ENCODE measurements at places on chromosomes 5 and 9.
A peak's percentile ranks its signal among the peaks of the same experiment; 100 is the strongest.

DNA sequence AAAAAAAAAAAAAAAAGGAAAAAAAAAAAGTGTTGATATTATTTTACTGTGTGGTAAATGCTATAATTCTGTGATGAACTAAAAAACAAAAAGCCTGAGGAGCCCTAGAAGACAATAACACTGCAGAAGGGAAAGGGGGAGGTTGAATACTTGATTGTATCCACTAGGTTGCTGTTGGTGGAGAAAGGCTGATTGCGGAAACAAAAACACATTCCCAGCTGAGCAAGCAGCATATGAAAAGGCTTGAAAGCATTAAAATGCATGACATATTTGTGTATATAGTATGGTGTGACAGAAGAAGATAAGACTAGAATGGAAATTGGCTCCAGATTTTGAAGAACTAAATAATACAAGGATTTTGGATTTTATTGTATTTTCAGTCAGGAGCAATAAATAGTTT is 8.9 kb downstream of the RABGAP1 start:
- no peak for DNase-seq

- DNase-seq: no peak
These were observed 18.0 kb downstream of the GFI1B start for GRCh38 chr9:132996526-132996925.

DNA sequence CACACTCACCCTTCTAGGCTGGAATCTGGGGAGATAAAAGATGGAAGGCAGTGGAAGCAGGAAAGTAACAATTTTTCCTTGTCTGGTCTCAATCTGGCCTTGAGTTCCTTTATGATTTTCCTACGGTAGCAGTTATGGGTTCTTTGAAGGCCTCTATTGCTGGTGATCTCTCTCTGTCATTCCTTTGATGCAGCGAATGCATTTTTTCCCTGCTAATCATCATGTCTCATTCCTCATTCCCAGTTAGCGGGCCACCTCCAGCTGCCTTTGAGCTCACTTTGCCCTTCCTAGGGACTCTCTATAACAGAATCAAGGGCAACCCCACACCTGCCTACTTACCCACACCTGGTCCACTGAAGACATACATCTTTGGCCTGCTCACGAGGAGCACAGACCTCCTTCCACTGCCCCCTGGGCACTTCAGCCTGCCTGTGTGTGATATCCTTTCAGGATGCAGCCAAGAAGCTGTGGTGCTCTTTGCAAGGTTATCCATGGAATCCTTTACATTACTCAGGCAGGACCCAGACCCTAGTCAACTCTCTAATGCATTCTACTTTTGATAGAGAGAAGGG is 191.7 kb downstream of the DRD1 start:
- no peak for DNase-seq

- no peak for DNase-seq
These were observed 31.7 kb upstream of the NR3C1 start for GRCh38 chr5:143435210-143435657.

DNA sequence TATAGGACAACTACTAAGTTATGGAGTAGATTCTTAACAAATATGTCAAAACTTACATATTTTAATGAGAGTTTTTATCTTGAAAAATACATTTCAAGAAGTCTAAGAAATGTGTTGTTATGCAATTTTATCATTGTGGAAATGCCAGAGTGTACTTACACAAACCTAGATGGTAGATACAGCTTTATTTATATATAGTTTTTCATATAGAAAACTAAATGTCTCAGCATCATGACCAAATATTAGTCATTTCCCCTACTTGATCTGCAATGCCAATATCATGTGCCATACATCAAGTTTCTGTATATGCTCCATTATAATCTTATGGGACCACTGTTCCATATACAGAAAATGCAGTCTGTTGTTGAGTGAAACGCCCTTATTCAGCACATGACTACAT is 28.7 kb downstream of the CAST start:
- DNase-seq: no peak

DNA sequence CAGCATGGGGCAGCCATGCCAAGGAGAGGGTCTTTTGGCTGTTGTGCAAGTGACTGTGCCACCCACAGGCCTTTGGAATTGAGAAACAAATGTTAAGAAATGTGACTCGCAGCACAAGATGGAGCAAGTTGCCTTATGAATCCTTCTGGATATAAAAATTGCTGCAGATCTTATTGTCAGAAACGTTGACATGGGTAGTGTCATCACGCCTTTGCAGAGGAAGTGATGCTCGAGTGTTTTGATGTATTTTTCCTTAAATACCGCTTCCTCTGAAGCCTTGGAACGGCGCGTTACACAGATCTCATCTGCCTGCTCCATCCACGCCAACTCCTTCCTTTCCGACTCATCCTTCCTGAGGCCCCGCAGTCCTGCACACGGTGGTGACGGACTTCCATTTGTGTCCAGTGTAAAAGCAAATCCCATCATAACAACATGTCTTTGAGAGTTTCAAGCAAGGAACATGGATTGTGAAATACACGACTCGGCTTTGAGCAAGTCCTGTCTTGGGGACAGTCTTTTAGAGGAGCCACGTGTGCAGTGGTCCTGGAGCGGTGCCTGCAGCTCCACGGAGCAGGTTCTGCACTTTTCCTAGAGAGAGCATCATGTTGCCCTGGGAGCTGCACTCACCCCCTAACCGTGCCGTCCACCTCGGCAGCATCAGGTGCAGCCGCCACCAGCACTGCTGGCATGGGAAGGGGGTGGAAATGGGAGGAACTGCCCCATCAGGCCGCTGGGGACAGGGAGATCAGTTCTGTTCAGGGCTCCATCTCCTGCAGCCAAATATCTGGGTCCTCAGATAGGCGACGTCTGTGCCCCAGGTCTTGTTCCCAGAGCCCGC is 15.1 kb downstream of the ROPN1L start:
- no peak for DNase-seq

GRCh38 chr5:141512390-141512910 is 23.6 kb downstream of the PCDHGC5 start:
- DNase-seq: no peak

GRCh38 chr9:132672413-132672690 is 2.1 kb downstream of the GTF3C4 start:
- DNase-seq: no peak

- peak; percentile 96 for DNase-seq
These were observed 65.5 kb upstream of the HSPB3 start for GRCh38 chr5:54390015-54390414.

DNA sequence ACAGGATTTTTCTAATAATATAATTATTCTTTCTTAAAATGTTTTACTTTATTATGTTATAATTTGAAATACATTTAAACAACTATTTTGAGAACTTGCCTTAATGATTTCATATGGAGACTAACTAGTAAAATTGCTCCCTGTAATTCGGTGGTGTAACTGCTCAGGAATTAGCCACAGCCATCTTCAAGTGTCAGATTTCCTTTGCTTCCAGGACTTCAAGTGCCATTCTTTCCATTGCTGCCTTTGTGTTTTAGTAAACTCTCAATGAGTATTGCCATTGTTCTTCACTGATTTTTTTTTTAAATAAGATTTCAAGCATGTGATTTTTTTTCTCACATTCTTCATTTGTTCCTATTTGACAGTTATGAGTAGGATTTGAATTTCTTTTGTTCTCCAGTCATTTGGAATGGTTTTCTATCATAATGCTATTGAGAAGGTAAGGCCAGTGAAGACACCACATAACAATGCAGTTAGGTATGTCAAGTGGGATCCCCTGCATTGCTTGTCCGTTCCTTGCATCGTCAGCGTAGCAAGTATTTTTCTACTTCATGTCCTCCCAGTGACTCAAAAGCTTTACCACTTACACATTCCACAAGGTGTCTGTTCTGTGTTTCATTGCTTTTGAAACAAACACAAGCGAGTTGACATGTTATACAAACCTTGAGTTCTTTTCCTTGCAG is 83.7 kb downstream of the LNPEP start:
- DNase-seq: no peak

- DNase-seq: no peak
These were observed 73.8 kb downstream of the MRPL36 start for GRCh38 chr5:1725641-1726468.

DNA sequence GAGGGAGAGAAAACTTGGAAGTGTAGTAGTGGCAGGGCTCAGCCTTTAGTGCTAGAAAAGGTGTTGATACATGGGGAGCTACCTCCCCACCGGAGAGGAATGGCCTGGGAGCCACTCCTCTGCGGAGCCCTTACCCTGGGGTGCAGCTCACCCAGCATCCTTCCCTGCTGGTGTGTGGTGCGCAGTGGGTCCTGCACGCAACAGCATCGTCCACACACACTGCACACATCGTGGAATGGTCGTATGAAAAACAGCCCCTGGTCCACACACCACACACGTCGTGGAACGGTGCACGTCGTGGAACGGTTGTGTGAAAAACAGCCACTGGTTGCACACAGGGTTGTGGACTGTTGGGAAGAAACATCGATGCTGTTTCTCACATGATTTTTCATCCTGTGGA is 16.1 kb upstream of the AHRR start:
- no peak for DNase-seq

GRCh38 chr5:133520062-133520461 is 92.3 kb downstream of the FSTL4 start:
- no peak for DNase-seq

GRCh38 chr9:136505406-136506403 is 22.9 kb upstream of the SEC16A start:
- no peak for DNase-seq

DNA sequence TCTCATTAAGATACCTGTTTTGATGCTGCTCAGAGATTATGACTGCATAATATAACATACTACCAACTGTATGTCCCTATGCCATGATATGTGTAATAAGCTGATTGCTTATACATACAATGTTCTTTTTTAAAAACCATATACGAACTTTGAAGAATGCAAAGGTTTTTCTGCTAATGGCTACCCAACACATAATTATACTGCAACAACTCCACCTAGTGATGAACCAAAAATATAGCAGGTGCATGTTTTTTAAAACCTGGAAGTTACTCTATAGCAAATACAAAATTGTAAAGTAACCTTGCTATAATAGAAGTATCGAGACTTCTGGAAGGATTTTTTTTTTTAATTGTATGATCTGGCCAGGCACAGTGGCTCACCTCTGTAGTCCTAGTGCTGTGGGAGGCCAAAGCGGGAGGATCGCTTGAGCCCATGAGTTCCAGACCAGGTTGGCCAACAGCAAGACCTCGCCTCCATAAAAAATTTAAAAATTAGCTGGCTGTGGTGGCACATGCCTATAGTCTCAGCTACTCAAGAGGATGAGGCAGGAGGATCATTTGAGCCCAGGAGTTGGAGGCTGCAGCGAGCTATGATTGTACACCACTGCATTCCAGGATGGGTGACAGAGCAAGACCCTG is 49.1 kb downstream of the HOMER1 start:
- DNase-seq: no peak

DNA sequence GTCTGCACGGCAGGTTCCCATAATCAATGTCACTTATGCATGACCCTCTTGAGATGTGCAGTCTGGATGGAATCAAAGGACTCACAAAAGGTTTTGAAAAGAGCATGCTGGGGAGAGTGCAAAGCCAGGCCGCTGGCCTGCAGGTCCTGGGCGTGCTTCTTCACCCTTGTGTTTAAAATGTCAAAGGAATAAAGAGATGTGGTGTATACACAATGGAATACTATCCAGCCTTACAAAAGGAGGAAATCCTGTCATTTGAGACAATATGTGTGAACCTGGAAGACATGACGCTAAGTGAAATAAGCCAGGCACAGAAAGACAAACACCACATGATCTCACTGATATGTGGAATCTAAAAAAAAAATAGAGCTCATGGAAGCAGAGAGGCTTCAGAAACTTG is 137.5 kb upstream of the PHYKPL start:
- no peak for DNase-seq
